ENCODE measurements at places on chromosomes 16 and 17.

DNA sequence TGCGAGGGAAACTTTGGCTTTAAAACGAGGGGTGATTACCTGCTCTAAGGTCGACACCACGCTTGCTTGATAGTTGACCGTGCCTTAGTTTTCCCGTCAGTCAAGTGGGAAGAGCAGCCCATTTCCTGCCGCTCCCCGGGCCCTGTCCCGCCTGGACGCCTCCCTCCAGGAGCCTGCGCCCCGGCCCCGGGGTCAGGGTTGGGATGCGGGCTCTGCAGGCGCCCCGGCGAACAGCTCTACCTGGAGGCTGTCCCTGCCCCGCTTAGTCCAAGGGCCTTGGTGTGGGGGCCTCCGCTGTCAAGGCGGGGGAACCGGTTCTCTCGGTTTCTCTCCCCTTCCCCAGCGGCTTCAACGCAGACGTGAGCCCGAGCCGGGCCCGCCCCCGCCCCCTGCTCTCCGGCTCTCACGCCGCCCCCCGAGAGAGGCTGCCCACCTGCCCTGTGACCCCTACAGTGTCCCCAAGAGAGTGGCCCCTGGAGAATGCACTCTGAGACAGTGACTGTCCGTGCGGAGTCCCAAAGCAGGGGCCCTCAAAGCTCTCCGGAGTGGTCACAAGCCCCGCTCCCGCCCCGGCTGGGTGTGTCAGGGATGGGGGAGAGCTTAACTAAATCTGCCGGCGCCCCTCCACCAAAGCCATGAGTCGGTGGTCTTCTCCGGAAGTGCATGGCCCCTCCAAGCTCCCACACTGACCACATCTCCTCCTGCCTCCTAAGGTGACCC, 117.4 kb upstream of the SMURF2 start:
- no peak overlapping the region for H3K27ac ChIP-seq
- peak; percentile 75 for DNase-seq
- peaks cover 13% of the 10 kb centered on the region for H3K4me1 ChIP-seq

- H3K4me3 ChIP-seq = no peak overlapping the region
- H3K27ac ChIP-seq = no peak overlapping the region
- no peaks in the 10 kb centered on the region for H3K27me3 ChIP-seq
- H3K4me1 ChIP-seq = peaks cover 4% of the 10 kb centered on the region
Observed at GRCh38 chr16:89504091-89504490, 4.1 kb upstream of the SPG7 start.

DNA sequence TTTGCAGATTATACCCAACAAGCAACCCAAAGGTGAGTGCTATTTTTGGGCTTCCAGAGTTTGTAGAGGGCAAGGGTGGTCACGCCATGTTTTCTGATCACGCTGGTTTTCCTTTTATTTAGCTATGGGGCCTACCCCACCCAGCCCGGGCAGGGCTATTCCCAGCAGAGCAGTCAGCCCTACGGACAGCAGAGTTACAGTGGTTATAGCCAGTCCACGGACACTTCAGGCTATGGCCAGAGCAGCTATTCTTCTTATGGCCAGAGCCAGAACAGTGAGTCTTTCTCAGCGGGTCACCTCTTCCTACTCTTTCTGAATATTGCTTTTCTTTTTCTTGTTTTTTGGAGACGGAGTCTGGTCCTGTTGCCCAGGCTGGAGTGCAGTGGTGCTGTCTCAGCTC, 2.5 kb downstream of the FUS start:
- peak overlapping the region; percentile 85 for H3K4me3 ChIP-seq
- DNase-seq = no peak
- H3K4me1 ChIP-seq = peaks cover 7% of the 10 kb centered on the region
- H3K36me3 ChIP-seq = peaks cover 47% of the 10 kb centered on the region
- H3K27me3 ChIP-seq = no peaks in the 10 kb centered on the region
- H3K27ac ChIP-seq = no peak overlapping the region

- no peaks in the 10 kb centered on the region for H3K27me3 ChIP-seq
- no peak for DNase-seq
- H3K4me1 ChIP-seq = peaks cover 5% of the 10 kb centered on the region
- no peak overlapping the region for H3K27ac ChIP-seq
- peaks cover 24% of the 10 kb centered on the region for H3K36me3 ChIP-seq
Observed at GRCh38 chr17:81858967-81859905, 1.1 kb downstream of the P4HB start.

- H3K4me3 ChIP-seq = no peak overlapping the region
- no peaks in the 10 kb centered on the region for H3K36me3 ChIP-seq
- peak overlapping the region; percentile 54 for H3K27ac ChIP-seq
- H3K4me1 ChIP-seq = peaks cover 26% of the 10 kb centered on the region
- no peaks in the 10 kb centered on the region for H3K27me3 ChIP-seq
Observed at GRCh38 chr17:69450918-69451317, 36.4 kb downstream of the MAP2K6 start.

DNA sequence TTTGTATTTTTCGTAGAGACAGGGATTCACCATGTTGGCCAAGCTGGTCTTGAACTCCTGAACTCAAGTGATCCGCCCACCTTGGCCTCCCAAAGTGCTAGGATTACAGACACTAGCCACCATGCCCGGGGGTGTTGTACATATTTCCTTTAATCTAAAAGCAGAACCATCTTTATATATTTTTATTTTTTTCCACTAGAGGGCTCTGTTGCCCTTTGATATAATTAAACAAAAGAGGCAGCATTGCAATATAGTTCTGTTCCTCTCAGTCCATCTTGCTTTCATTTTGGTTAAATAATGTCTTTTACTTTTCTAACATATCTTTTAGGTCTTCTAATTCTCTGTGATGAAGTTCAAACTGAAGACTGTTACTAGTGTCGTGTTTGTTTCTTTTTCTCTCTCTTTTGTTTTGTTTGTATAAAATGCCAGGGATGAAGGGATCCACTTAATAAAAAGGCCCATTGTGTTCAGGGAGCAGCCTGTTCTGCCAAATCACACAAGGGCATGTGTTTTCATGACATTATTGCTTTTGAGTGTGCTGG, 23.4 kb downstream of the WWOX start:
- H3K36me3 ChIP-seq = peaks cover 7% of the 10 kb centered on the region
- no peaks in the 10 kb centered on the region for H3K4me1 ChIP-seq
- no peak overlapping the region for H3K27ac ChIP-seq
- H3K27me3 ChIP-seq = no peaks in the 10 kb centered on the region

Data from H1 (cell line).